Muscle of back (tissue), 13 donors: ENCODE measurements at places on chromosomes 16 and 17. TPM values are rescaled to one million over a fixed set of nuclear protein-coding genes. Genes with fewer than 3 reads are reported as not detected.

FGF11 gene
- 2.9 TPM for polyA plus RNA-seq

CYLD gene
- 34.2 TPM for polyA plus RNA-seq

PRSS21 gene
- not detected for polyA plus RNA-seq

CD300A gene
- 2.1 TPM for polyA plus RNA-seq

TERB1 gene
- not detected for polyA plus RNA-seq

KRT40 gene
- polyA plus RNA-seq = 10.1 TPM

MYH1 gene
- 23.3 TPM for polyA plus RNA-seq

CMTM1 gene
- 5.5 TPM for polyA plus RNA-seq

NFATC2IP gene
- 38.4 TPM for polyA plus RNA-seq

MPRIP gene
- 217 TPM for polyA plus RNA-seq

SLC16A6 gene
- 1.1 TPM for polyA plus RNA-seq

RHBDL3 gene
- 1.1 TPM for polyA plus RNA-seq

MSI2 gene
- 28.0 TPM for polyA plus RNA-seq

ATP1B2 gene
- 23.7 TPM for polyA plus RNA-seq

SOX15 gene
- polyA plus RNA-seq = 1.6 TPM
